Dorsolateral prefrontal cortex (tissue), 122 donors: ENCODE measurements at places on chromosomes 7 and 10. TPM values are rescaled to one million over a fixed set of nuclear protein-coding genes. Genes with fewer than 3 reads are reported as not detected.

DNA sequence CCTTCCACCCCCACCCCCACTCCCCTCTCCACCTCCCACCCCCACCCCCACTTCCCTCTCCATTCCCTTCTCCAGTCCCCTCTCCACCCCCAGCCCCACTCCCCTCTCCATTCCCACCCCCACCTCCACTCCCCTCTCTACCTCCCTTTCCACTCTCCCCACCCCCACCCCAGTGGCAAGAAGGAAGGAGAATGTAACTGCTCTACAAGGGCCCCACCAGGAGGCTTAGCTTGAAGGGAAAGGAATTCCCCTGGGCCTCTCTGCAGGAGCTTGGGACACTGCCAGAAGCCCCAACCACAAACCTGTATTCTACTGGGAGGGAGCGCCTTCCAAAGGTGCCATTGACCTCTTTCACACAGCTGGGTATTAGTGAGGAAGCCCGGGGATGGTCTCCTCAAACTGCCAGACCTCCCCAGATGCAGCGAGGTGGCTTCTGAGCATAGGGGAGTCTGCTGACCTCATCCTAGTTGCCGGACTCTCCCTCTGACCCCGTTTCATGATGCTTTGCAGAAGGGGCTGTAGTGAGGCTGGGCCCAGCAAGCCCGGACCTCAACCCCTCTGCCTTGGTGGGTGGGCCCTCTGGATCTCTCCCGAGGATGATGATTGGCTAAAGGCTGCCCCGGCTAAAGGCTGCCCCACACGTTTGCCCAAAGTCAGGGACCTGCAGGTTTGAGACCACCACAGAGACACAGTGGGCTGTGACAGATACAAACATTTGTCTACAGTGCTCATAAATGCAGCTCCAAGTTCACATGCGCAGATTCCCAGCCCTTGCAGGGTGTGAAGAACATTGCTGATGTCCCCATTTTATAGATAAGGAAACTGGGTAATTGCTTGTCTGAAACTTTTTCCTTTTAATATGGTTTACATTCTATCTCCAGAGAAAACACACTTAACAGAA lies 2.9 kb downstream of the DEPP1 start:
- no peak for DNase-seq

NRCAM gene
- 318 TPM for total RNA-seq

ITGB1 gene
- 108 TPM for total RNA-seq

FRMPD2 gene
- total RNA-seq = 10.1 TPM

- no peak for DNase-seq
Measured at GRCh38 chr7:156777364-156778069, 115.5 kb downstream of the LMBR1 start.

GRCh38 chr7:115449689-115450088 lies 527.8 kb downstream of the MDFIC start:
- no peak for DNase-seq

PAPSS2 gene
- total RNA-seq = 11.5 TPM

GRCh38 chr7:40468891-40469864 lies 334.4 kb downstream of the SUGCT start:
- DNase-seq = no peak

DNA sequence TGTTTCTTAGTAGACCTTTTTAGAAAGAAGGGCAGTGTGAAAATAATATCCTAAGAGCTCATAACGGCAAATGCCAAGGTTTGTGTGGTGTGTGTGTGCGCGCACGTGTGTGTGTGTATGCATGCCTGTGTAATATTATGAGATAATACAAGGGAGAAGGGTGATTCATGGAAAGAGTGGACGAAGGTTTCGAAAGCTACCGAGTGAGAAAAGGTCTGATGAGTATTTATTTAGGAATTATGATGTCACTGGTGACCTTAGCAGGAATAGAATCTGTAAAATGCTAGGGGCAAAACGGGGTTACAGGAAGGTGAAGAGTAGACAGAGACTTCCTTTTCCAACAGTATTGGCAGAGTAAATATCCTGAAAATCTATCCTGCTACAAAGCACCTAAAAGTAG lies 107.3 kb downstream of the AHR start:
- no peak for DNase-seq

DNA sequence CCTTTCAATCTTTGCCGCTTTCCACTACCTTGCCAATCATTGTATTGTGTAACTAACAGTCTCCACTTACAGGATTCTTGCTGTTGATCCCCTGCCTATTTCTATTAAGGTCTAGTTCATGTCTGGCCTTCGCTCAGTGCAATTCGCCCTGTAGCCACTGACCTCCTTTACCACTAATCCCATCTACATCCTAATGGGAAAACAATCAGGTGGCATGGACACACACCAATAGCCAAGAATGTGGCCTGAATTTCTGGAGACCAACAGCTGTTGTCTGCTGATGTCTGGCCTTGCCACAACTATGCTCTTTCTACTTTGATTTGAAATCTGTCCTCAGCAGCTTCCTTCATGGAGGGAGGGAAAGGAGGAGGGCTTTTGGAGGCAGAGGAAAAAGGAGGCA lies 546.2 kb downstream of the SORCS3 start:
- DNase-seq = no peak

DNA sequence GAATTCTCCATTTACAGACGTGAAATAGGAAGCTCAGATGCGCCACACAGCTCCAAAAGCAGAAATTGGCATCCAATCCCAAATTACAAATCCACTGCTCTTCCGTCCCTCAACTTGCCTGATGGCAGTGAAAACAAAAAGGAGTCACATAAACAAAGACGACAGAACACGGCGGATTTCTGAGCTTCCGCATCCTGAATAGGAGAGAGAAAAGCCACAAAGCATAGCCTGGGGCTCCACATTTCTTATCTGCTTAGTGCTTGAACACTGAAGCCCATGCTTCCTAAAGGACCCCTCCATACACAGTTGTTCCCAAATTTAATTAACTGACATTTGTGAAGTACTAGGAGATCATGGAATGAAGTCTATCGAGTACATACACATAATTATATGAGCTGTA lies 32.6 kb downstream of the BEND7 start:
- DNase-seq = no peak

GRCh38 chr10:480498-480927 lies 209.0 kb downstream of the DIP2C start:
- no peak for DNase-seq

DNA sequence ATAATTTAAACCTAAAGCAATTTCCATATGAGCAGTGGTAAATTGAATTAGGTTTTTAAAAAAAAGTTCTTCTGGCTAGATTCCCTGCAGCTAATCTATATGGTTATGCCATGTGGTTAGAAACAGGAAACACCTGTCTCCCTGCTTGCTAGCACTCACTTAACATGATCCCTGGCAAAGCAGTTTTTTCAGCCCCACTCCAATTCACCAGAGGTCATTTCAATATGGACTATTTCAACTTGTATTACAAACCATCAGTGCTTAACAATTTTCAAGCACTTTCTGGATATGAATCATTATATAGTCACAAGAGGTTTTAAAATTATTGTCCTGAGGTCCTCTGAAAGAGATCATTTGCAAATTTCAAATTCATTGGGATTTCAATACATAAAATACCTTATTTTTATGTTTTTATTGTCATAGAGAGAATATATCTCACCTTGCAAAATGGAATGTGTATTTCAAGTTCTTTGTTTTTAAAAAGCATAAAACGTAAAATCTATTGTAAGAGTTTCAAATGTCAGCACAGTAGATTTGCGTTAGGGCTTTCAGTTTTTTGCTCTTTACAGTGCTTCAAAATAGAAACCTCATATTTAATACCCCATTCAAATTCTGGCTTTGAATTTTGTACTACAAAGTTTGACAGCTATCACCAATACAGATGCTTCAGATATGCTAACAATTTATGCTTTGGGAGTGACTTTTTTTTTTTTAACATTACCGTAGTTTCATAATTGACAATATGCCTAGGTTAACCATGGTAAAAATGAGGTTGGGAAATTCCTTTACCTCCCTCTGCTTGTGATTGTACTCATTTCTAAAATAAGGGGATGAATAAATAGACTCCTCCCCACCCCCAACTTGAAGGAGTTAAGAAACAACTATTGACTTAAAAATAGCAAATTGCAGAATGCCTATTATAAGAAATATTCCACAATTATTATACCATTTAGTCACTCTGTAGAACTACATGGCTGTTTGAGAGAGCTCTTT lies 117.5 kb upstream of the HGF start:
- no peak for DNase-seq

GRCh38 chr7:78002021-78002420 lies 203.4 kb downstream of the PHTF2 start:
- no peak for DNase-seq

GRCh38 chr10:132836832-132837540 lies 51.0 kb upstream of the NKX6-2 start:
- DNase-seq = no peak

GRCh38 chr10:113474752-113475151 lies 78.1 kb upstream of the HABP2 start:
- DNase-seq = no peak

GRCh38 chr7:129295015-129295423 lies 70.2 kb downstream of the AHCYL2 start:
- no peak for DNase-seq

CFTR gene
- total RNA-seq = 3.4 TPM

- DNase-seq = no peak
Measured at GRCh38 chr10:6044060-6044459, 18.1 kb downstream of the IL2RA start.

GRCh38 chr7:134046594-134047128 lies 80.5 kb upstream of the LRGUK start:
- no peak for DNase-seq

GRCh38 chr7:4436361-4436895 lies 245.7 kb upstream of the FOXK1 start:
- DNase-seq = no peak

DNA sequence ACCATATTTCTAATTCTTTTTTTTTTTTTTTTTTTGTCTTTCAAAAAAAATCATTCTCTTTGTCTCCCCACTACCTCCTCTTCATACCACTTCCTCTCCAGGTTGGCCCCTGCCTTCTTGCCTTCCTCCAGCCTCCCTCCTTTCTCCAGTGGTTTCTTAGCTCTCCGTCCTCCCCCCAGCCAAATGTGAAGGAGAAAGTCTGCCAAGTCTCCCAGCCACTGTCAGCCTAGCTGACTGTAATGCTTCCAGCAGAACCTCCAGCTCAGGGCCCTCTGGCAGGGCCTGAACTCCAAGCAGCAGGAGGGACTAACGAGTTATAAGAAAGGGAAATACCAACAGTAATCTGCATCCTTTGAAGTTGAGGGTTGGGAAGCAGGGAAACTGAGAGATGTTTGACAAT lies 35.5 kb upstream of the BICC1 start:
- DNase-seq = no peak

GRCh38 chr7:135645296-135645904 lies 16.9 kb upstream of the STMP1 start:
- DNase-seq = no peak

NAT16 gene
- total RNA-seq = 2.8 TPM

- DNase-seq = no peak
Measured at GRCh38 chr10:8531116-8531515, 476.6 kb downstream of the GATA3 start.

GRCh38 chr10:5813091-5813340 lies 218 bp downstream of the GDI2 start:
- no peak for DNase-seq

- DNase-seq = no peak
Measured at GRCh38 chr7:73810998-73811360, 19.8 kb upstream of the CLDN4 start.

GRCh38 chr7:47782792-47783191 lies 165.5 kb downstream of the PKD1L1 start:
- no peak for DNase-seq

- DNase-seq = no peak
Measured at GRCh38 chr7:74554178-74554577, 100.5 kb downstream of the GTF2IRD1 start.

GRCh38 chr10:9268176-9268575 lies 1213.7 kb downstream of the GATA3 start:
- DNase-seq = no peak

- DNase-seq = no peak
Measured at GRCh38 chr10:119533473-119533872, 9.0 kb downstream of the RGS10 start.

GRCh38 chr10:93458821-93459257 lies 23.3 kb downstream of the MYOF start:
- no peak for DNase-seq

TSPAN15 gene
- 47.2 TPM for total RNA-seq
